ENCODE measurements at places on chromosomes 2 and 18.

- DNase-seq: no peak
Observed at GRCh38 chr2:23616630-23617029, 231.7 kb downstream of the KLHL29 start.

DNA sequence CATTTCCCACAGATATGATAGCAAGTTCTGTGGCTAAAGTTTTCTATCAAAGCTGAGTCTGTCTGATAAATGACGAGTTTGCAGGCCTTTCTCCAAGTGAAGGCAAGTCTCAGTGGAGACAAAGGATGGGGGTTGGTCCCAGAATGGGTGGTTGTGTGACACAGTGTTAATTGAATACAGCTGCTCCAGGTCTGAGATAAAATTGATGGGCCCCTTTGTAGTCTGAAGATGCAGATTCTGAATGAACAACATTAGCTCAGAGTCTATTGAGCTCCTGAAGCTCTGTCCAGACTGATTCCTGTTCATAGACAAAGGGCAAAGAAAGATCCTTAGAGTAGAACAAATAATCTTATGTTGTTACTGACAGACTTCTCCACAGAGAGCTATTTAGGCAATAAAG lies 296.9 kb upstream of the CYRIA start:
- DNase-seq: no peak

DNA sequence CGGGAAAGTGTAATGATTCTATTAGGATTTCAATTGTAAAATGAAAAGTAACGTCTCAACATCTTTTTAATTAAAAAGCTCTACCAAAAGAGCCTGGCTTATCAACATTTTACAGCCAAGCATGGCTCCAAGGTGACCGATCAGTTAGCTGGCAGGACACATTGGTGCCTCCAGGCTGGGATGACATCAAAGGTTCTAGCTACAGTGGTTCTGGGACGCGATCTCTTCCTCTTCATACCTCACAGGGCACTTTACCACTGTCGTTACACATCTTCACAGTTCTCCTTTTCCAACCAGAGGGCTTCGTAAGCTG lies 693 bp downstream of the ORC2 start:
- no peak for DNase-seq

DNA sequence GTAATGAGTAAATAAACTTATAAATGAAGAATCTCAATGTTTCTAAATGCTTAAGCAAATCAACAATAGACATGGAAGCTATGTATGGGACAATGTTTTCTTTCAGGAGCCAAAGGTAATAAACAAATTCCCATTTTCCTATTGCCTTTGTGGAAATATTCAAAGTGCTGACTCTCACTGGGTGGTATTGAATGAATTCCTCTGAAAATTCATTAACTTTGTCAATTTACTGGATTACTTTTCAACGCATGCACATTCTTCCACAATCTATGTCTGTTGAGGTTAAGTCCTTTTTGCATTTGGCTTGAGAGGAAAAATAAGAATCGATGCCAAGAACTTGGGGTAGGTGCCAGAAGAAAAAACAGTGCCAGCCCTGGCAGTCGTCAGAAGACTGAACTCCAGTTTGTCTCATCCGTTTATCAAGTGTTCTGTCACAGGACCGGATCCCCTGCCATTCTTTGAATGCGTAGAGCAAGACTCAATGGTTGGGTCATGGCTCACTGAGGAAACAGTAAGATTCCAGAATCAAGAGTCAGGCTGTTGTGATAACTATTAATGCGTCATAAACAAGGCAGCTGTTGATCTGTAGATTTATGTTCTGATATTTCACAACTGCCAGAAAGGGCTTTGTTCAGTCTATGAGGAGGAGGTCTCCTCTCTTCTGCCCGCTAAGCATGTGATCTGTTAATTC lies 133.3 kb downstream of the GFPT1 start:
- DNase-seq: no peak

- no peak for DNase-seq
Observed at GRCh38 chr18:74897971-74898657, 300.4 kb downstream of the ZNF407 start.

DNA sequence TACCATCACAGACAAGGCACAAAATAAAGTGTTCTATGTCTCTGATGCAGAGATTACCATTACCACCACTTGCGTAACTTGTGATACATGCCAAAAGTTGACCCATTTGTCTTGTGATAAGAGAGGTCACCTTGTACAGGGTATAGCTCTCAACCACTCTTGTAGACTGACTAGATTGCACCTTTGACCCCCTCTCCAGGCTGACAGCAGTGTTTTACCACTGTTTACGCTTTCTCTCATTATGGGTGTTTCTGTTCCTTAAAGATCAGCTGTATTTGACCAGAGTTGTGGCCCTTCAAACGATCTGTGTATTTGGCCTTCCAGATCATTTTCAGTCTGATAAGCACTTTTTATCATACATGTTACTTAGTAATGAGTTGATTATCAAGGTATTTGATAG lies 215.7 kb upstream of the HNMT start:
- no peak for DNase-seq

DNA sequence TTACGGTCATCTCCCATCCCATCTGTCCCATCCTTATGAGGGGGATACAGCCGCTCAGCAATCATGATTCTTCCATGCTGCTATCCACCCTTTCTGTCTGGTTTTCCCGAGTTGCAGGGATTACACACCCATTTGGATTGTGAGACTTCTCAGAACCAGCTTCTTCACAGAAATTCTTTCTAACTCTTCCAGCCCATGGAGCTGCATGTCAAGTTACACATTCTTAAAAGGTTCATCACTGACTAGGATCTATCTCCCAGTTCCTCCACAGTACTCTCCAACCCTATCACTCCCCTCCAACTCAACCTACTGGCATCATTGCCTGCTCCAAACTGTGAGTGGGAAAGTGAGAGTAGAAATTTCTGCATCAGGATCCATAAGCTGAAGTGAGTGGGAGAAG lies 558.2 kb upstream of the TNP1 start:
- DNase-seq: no peak

GRCh38 chr2:97751752-97752151 lies 38.4 kb downstream of the ZAP70 start:
- no peak for DNase-seq

- DNase-seq: no peak
Observed at GRCh38 chr2:40028792-40029488, 249.9 kb upstream of the THUMPD2 start.

- DNase-seq: no peak
Observed at GRCh38 chr2:177088529-177088928, 124.1 kb upstream of the HNRNPA3 start.

GRCh38 chr2:123093199-123093598 lies 931.9 kb upstream of the CNTNAP5 start:
- no peak for DNase-seq

GRCh38 chr2:238239543-238239862 lies 335 bp downstream of the HES6 start:
- DNase-seq: no peak

GRCh38 chr2:226123300-226123699 lies 676.3 kb downstream of the IRS1 start:
- DNase-seq: no peak

DNA sequence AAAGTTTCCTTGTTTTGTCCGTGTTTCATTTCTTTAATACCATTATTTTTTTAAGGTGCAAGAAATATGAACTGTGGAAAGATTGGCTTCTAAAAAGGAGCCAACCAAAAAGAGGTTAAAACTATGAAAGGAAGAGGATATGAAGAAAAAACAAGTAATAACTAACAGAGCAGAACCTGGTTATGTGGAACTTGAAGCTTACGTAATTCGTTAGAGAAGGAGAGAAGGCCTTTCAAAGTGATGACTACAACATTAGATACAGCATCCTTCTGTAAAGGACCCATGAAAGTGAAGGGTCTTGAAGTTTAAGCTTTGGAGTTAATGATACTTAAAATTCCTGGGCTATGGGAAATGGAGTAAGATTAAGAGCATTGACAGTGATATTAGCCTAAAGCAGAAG lies 84.5 kb downstream of the ANKRD12 start:
- DNase-seq: no peak

DNA sequence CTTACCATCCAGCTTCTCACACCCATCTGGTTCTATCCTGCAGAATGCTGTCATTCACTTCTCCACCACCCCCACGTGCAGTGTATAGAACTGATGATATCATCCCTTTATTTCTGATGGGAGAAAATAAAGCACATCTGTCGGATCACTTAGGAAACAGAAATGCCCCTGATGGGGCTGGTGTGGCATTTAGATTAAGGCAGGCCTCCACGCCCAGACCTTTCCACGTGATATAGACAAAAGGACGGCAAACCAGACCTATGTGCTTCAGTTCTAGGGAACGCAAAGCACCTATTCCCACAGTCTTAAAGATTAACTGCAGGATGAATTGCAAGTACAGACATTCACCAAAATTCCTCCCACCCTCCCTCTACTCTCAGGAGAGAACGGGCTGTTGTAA lies 27.6 kb upstream of the CABLES1 start:
- no peak for DNase-seq
